ENCODE measurements at places on chromosomes 5 and 9.

- DNase-seq, result peak; percentile 11
Observed at GRCh38 chr9:119052339-119053030, 316.8 kb downstream of the BRINP1 start.

- no peak for DNase-seq
Observed at GRCh38 chr9:93823245-93824072, 131.7 kb downstream of the BARX1 start.

GRCh38 chr5:134555890-134556311 is 30.4 kb downstream of the JADE2 start:
- peak; percentile 55 for DNase-seq

GRCh38 chr9:127812011-127812410 is 9.3 kb downstream of the FPGS start:
- DNase-seq, result no peak

GRCh38 chr9:137721899-137722298 is 103.1 kb downstream of the EHMT1 start:
- no peak for DNase-seq
